Mammary epithelial cell (primary cell): ENCODE measurements at places on chromosomes 12 and 14.

DNA sequence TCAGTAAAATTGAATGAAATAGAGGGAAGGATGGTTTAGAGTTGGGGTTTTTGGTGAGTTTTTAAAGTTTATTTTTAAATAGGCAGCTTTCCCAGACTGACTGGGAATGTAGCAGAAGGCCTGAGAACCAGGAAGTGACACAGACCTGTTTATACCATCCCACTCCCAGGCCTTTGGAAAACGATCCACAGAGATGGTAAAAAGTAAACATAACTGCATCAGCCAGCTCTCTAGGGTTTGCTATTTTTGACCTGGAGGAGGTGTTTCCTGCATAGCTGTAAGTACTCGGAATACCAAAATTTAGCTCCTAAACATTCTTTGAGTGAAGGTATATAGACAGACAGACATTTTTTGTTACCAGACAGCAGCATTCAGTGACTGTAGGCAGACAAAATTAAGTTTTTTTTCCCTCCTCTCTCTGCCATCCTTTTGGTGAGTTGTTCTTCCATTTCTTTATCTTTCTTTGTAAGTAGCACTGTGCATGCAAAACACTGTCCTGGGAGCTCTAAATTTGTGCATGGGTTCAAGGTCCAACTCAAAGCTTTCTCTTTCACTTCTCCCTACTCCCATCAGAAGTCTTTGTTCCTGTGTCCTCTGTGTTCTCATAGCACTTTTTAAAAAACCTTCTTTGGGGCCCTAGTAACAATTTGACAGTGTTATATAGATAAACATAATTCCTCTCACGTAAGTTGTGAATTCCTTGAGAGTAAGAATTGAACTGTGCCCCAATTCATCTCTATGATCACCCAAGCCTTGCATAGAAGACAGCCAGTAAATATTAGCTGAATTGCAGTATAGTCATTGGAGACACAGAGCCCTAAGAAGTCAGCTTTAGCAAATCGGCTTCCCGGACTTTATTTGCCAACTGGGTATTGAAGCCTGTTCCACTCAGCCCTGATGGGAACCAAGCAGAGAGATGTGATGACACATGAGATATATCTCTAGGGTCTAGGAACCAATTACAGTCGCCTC lies 37.4 kb downstream of the SUSD6 start:
- no peak for DNase-seq

- no peak for DNase-seq
Observed at GRCh38 chr12:126171937-126172559, 1106.8 kb downstream of the AACS start.

DNA sequence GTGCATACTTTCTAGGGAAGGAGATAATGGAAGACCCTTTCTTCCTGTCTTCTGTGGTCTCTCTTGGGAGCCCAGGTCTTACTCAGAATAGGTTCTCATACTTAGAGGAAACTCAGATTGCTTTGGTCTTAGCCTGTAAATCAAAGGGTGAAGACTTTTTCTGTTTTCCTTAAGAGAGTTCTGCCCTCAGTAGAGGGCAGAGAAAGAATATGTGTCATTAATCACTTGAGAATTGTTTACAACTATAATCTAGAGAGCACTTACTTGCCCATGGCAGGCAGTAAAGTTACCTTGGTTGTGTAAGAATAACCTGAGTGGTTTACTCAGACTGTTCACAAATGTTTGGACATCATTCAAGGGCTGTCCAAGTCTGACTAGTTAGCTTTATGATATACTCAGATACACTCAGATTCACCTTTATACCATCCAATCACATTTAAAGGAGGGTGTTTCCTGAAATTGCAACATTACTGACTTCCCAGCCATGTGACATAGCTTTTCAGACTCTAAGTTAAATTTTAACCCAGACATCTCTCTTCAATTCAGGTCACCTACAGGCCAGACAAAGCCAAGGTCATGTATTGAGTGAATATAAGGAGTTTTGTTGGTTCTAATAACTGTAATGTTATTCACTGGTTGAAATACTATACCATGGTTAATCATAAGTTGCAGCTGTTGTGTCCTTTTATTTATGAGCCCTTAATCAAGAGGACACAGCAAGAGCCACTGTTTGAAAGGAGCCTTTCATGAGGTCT lies 372.2 kb downstream of the RAD51B start:
- peak; percentile 91 for DNase-seq

- no peak for DNase-seq
Observed at GRCh38 chr12:24931666-24932405, 17.1 kb downstream of the BCAT1 start.

GRCh38 chr12:87939182-87939581 lies 90.0 kb downstream of the C12orf50 start:
- DNase-seq: no peak

DNA sequence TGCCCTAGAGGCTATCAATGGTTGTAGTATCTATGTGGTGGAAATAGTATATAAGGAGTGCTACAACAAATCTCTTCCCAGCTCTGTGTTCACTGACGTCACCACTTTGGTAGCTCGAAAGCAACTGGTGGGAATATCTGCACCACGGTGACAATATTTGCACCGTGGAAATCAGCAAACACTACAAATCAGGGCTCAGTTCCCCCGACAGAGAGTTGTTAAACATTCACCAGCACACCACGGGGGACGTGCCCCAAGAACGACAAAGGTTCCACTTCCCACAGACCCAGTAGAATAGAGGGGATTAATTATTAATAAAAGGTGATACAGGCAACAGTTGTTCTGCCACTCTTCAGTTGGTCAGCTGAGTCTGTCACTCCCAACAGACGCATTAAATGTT lies 98.4 kb downstream of the CCDC60 start:
- DNase-seq: no peak

GRCh38 chr12:26534071-26534470 lies 298.9 kb downstream of the ITPR2 start:
- DNase-seq: no peak

DNA sequence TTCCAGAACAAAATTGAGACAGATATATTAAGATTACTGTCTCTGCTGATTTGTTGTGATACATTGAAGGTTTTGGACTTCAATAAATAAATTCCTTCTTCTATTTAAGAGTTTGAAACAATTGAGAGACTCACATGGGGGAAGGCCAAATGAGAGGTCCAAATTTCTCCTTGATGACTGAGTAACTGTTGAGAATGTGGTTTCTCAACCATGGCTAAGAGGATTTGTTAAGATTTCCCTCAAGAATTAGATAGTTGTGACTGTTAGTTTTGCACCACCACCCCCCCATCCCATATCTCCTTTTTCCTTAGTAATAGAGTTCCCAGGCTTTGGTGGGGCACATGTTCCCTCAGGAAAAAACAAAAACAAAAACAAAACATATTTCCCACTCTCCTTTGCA lies 47.7 kb upstream of the IGF1 start:
- no peak for DNase-seq

GRCh38 chr14:73394317-73394716 lies 64.0 kb downstream of the NUMB start:
- no peak for DNase-seq

DNA sequence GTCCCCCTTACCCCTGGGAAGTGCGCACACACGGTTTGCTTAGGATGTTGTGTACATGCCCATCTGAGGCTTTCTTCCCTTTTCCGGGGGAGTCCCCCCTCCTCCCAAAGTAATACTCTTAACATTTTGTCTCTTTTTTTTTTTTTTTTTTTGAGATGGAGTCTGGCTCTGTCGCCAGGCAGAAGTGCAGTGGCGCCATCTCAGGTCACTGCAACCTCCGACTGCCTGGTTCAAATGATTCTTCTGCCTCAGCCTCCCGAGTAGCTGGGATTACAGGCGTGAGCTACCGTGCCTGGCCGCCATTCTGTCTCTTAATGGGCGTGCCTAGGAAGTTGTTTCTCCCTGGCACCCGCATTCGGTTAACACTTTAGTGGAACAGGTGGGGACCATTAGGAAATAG lies 4.5 kb upstream of the GMFB start:
- no peak for DNase-seq

- no peak for DNase-seq
Observed at GRCh38 chr12:25764409-25764808, 194.1 kb upstream of the RASSF8 start.

- DNase-seq: no peak
Observed at GRCh38 chr12:103928682-103929045, 1.5 kb upstream of the HSP90B1 start.

GRCh38 chr12:2301531-2302461 lies 249.0 kb downstream of the CACNA1C start:
- DNase-seq: peak; percentile 20

GRCh38 chr14:60249321-60250256 lies 568 bp downstream of the PPM1A start:
- peak; percentile 63 for DNase-seq

DNA sequence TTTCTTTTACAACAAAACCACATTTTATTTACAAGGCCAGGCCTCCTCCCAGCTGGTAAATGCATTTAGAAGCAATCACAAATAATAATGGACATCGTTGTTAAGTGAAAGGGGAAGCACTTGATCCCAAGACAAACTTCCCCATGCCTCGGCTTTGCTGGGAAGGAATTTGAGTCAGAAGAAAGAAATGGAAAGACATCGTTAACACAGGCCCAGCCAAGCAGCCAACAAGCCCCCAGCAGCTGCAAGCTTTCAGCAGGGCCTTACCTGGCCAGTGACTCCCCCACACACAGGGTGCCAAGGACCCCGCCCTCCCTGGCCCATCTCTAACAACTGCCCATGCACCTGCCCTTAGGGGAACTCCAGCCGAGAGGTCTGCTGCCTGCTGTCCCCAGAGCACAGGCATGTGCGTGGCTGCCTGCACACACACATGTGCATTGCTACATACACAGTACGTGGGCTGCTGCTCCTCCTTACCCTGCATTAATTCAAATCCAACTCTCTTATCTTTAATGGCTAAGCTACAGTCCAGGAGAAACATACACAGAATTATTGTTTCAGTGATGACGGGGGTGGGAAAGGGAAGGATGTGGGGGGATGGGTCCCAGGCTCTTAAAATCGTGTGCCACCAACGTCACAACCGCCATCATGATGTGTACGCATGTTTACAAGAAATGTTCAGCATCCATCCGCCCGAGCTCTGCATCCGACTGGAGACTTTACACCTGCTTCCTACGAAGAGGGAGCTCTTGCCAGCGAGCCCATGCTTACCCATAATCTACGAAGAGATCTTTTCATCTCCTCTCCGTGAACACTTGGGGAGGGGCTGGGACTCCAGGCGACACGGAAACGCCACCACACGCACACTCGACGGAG lies 9.8 kb downstream of the BCL11B start:
- no peak for DNase-seq

- no peak for DNase-seq
Observed at GRCh38 chr12:72178871-72179270, 93.3 kb upstream of the TRHDE start.

DNA sequence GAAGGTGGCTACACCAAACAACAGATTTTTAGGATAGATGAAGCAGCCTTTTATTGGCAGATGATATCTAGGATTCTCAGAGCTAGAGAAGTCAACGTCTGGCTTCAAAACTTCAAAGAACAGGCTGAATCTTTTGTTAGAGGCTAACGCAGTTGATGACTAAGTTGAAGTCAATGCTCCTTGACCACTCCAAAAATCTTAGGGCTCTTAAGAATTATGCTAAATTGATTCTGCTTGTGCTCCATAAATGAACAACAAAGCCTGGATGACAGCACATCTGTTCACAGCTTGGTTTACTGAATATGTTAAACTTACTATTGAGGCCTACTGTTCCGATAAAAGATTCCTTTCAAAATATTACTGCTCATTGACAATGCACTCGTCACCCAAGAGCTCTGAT lies 13.0 kb upstream of the CDKN3 start:
- DNase-seq: no peak

- no peak for DNase-seq
Observed at GRCh38 chr12:56805355-56805754, 42.2 kb downstream of the HSD17B6 start.

- DNase-seq: no peak
Observed at GRCh38 chr14:34075042-34075744, 124.3 kb upstream of the EGLN3 start.

GRCh38 chr14:104977681-104978653 lies at the start of gene AHNAK2:
TSS of gene AHNAK2 (minus strand) at chr14:104978374. CDS start at chr14:104978237, 137 bp downstream.
- DNase-seq: peak; percentile 75

DNA sequence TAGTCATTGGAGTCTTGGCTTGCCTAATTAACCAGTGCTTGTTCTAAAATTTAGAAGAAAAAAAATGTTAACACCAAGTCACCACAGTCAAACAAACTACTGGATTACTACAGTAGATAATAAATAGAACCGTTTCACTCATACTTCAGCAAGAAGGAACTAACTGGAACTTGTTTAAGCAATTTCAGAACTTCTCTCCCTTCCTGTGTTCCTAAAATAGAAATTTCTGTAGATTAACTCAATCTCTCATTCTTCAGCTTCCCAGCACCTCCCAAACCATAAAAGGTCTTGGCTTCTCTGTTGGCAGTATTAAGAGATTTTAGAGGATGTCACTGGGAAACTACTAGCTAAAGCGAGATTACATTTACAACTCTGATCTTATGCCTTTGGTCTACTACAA lies 18.6 kb downstream of the GNS start:
- DNase-seq: no peak

- DNase-seq: no peak
Observed at GRCh38 chr12:5710260-5710878, 234.7 kb downstream of the ANO2 start.

DNA sequence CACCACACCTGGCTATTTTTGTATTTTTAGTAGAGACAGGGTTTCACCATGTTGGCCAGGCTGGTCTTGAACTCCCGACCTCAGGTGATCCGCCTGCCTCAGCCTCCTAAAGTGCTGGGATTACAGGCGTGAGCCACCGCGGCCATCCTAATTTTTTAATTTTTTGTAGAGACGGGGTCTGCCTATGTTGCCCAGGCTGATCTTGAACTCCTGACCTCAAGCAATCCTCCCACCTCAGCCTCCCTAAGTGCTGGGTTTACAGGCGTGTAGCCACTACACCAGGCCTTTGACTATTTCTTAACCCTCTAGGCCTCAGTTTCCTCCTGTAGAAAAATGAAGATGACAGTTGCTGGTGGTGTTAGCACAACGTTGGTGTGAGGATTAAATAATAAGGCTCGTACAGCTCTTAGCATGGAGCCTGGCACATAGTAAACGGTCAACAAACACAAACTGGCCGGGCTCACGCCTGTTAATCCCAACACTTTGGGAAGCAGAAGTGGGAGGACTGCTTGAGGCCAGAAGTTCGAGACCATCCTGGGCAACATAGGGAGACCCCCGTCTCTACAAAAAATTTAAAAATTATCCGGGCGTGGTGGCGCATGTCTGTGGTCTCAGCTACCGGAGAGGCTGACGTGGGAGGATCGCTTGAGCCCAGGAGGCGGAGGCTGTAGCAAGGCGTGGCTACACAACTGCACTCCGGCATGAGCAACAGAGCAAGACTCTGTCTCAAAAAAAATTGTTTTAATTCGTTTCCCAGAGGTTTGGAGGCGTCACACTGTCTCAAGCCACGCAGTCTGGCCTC lies 979 bp downstream of the DDX54 start:
- DNase-seq: no peak

DNA sequence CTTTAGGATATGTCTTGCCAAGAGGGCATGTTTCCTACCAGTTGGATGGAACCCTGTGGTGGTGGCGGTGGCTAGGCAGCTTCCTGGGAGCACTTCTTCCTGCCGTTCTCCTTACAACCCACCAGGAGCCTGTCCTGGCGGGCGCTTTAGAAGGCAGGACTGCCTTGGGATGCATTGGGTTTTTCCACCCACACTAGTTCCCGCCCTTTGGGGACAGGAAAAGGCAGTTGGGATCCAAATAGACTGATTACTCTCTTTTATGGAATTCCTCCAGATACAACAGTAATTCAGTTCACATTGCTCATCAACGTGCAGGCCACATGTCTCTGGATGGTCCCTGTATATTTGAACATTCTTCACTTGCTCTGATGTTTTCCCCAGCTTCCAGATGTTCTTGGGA lies 305.7 kb upstream of the SSTR1 start:
- no peak for DNase-seq

- no peak for DNase-seq
Observed at GRCh38 chr14:60642270-60643140, 6.8 kb downstream of the SIX1 start.

GRCh38 chr12:94750864-94751263 lies 100.5 kb upstream of the TMCC3 start:
- DNase-seq: no peak
